ENCODE measurements at places on chromosomes 5 and 9.

GRCh38 chr5:133967124-133967523 is 1.3 kb downstream of the C5orf15 start:
- H3K4me3 ChIP-seq, result peak overlapping the region; percentile 98
- no peak for DNase-seq
- peaks cover 44% of the 10 kb centered on the region for H3K36me3 ChIP-seq
- H3K4me1 ChIP-seq, result peaks cover 65% of the 10 kb centered on the region
- H3K27ac ChIP-seq, result no peak overlapping the region

- H3K27me3 ChIP-seq, result no peaks in the 10 kb centered on the region
- H3K27ac ChIP-seq, result peak overlapping the region; percentile 4
- DNase-seq, result no peak
- no peak overlapping the region for H3K4me3 ChIP-seq
Measured at GRCh38 chr5:176485176-176485575, 37.0 kb downstream of the FAF2 start.

GRCh38 chr5:164934561-164934960 is 1429.1 kb downstream of the MAT2B start:
- H3K27ac ChIP-seq, result no peak overlapping the region
- DNase-seq, result no peak
- H3K4me1 ChIP-seq, result no peaks in the 10 kb centered on the region
- H3K4me3 ChIP-seq, result no peak overlapping the region
- H3K36me3 ChIP-seq, result no peaks in the 10 kb centered on the region
- no peaks in the 10 kb centered on the region for H3K27me3 ChIP-seq

DNA sequence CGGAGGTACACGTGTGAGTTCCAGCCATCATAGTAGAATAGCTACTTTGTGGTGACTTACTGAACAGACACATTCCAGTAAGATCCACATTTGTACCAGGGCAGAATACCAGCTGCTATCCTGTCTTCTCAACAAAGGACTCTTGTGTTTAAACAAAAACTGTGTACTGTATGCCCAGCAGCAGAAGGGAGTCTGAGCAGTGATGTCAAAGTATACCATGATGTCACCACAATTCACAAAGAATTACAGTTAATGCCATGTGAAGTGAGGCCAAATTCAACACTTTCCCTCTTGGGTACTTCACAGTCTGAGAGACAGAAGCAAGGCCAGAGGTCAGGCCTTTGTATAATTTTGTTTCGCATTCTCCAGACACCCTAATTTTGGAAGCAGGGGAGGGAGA is 137.0 kb downstream of the ADAMTSL1 start:
- H3K4me3 ChIP-seq, result no peak overlapping the region
- no peaks in the 10 kb centered on the region for H3K27me3 ChIP-seq
- H3K4me1 ChIP-seq, result no peaks in the 10 kb centered on the region
- no peaks in the 10 kb centered on the region for H3K36me3 ChIP-seq
- no peak overlapping the region for H3K27ac ChIP-seq

DNA sequence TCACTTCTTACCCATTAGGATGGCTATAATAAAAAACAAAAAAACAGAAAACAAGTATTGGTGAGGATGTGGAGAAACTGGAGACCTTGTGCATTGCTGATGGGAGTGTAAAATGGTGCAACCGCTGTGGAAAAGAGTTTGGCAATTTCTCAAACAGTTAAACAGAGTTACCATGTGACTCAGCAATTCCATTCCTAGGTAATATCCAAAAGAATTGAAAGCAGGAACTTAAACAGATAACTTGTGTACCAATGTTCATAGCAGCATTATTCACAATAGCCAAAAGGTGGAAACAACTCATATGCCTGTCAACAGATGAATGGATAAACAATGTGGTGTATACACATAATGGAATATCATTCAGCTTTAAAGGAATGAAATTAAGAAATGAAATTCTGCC is 28.9 kb downstream of the DCP2 start:
- H3K27me3 ChIP-seq, result no peaks in the 10 kb centered on the region
- H3K4me1 ChIP-seq, result no peaks in the 10 kb centered on the region
- H3K4me3 ChIP-seq, result no peak overlapping the region
- no peak for DNase-seq
- no peak overlapping the region for H3K27ac ChIP-seq

DNA sequence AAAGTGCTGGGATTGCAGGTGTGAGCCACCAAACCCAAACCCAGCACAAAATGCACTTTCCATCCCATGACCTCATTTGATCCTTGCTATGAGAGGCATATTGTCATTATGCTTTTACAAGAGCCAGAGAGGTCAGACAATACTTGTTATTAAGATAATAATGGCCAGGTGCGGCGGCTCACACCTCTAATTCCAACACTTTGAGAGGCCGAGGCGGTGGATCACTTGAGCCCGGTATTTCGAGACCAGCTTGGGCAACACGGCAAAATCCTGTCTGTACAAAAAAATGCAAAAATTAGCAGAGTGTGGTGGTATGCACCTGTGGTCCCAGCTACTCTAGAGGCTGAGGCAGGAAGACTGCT is 55.9 kb upstream of the IL17B start:
- no peaks in the 10 kb centered on the region for H3K36me3 ChIP-seq
- peaks cover 30% of the 10 kb centered on the region for H3K27me3 ChIP-seq
- DNase-seq, result no peak
- H3K27ac ChIP-seq, result no peak overlapping the region
- peaks cover 28% of the 10 kb centered on the region for H3K4me1 ChIP-seq
- no peak overlapping the region for H3K4me3 ChIP-seq

- no peaks in the 10 kb centered on the region for H3K27me3 ChIP-seq
- peaks cover 3% of the 10 kb centered on the region for H3K36me3 ChIP-seq
- H3K27ac ChIP-seq, result no peak overlapping the region
- no peak overlapping the region for H3K4me3 ChIP-seq
Measured at GRCh38 chr9:34675048-34675714, 12.7 kb upstream of the CCL27 start.

GRCh38 chr9:86801246-86801645 is 146.1 kb downstream of the GAS1 start:
- peaks cover 5% of the 10 kb centered on the region for H3K27me3 ChIP-seq
- DNase-seq, result no peak

DNA sequence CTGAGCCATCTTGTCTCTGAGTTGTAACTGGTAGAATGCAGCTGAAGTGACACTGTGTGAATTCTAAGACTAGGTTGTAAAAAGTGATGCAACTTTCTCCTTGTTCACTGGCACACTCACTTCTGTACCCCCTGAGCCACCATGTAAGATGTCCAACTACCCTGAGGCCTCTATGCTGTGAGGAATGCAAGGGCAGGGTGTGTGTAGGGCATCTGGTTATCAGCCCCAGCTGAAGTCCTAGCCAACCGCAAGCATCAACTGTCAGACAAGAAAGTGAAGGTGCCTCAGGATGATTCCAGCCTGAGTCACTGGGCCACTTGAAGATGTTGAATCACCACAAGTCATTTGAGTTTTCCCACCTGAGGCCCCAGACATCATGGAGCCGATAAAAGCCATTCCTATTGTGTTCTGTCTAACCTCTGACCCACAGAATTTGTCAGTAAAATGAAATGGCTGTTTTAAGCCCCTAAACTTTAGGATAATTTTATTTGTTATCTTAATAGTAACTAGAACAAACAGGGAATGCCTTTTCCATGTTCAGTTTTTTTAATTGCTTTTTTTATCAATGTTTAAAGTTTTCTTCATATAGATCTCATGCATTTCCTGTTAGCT is 18.7 kb upstream of the RHOBTB3 start:
- peaks cover 25% of the 10 kb centered on the region for H3K27me3 ChIP-seq

- H3K27ac ChIP-seq, result no peak overlapping the region
- H3K4me1 ChIP-seq, result no peaks in the 10 kb centered on the region
- H3K36me3 ChIP-seq, result no peaks in the 10 kb centered on the region
- no peaks in the 10 kb centered on the region for H3K27me3 ChIP-seq
- no peak overlapping the region for H3K4me3 ChIP-seq
Measured at GRCh38 chr9:74293479-74293878, 203.7 kb upstream of the RORB start.

DNA sequence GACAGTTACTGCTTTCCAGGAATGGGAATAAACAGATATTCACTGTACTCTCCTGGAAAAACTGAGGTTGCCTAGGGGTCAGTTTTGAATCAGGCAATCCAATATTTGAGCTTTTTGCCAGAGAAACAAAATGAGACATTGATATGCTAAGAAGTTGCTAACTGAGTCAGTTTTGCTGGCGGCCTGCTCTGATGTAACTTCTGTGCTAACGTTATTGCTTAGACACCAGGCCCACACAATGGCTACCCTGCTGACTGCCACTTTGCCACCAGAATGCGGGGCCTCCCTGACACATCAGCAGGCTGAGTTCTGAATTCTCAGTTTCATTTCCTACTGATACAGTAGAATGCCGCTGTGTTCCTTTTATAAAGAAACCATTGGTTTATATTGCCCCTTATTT is 18.2 kb upstream of the ZNF618 start:
- peaks cover 20% of the 10 kb centered on the region for H3K27me3 ChIP-seq
- no peak for DNase-seq
- no peak overlapping the region for H3K4me3 ChIP-seq

DNA sequence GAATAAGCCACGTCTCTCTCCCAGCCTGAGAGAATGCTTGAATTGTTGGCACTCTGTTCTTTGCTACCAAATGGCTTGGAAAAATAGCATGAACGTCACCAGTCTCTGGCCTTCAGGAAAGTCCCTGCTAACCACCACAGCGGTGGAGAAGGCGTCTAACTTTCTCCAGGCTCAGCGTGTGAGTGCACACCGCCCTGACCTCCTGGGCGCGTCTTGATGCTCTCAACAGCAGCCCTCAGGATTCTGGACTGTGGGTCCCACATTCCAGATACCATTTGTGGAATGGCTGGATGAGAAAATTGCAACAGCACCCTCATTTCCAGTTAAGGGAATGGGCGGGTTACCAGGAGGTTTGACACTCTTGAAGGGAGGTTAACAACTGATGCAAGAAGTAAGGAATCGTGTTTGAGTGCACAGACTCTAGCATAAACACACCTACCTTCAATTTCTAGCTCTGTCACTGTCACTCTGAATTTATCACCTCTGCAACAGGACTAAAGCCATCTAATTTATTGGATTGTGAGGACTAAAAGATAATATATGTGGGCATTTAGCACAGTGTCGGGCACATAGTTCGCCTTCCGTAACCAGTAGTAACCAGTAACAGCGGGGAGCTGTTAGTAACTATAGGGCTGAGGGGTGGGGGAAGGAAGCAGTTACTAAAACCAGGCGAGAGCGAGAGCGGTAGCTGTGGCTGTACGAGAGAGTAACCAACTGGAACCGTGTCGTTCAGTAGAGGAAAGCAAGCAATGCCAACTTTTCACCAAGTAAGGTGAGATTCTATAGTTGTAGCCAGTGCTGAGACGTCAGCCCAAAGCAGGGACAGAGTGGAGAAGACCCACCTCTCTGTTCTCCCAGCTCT is 807 bp upstream of the PLGRKT start:
- peak overlapping the region; percentile 94 for H3K4me3 ChIP-seq
- H3K27ac ChIP-seq, result peak overlapping the region; percentile 97
- H3K36me3 ChIP-seq, result peaks cover 25% of the 10 kb centered on the region
- peaks cover 38% of the 10 kb centered on the region for H3K4me1 ChIP-seq

- H3K36me3 ChIP-seq, result no peaks in the 10 kb centered on the region
- no peak overlapping the region for H3K27ac ChIP-seq
- no peaks in the 10 kb centered on the region for H3K4me1 ChIP-seq
- DNase-seq, result no peak
- no peaks in the 10 kb centered on the region for H3K27me3 ChIP-seq
Measured at GRCh38 chr9:12974671-12975070, 199.9 kb downstream of the LURAP1L start.

- no peaks in the 10 kb centered on the region for H3K36me3 ChIP-seq
- H3K27me3 ChIP-seq, result peaks cover 6% of the 10 kb centered on the region
- no peak for DNase-seq
- no peak overlapping the region for H3K27ac ChIP-seq
- H3K4me1 ChIP-seq, result no peaks in the 10 kb centered on the region
- H3K4me3 ChIP-seq, result no peak overlapping the region
Measured at GRCh38 chr5:112614285-112614684, 123.4 kb upstream of the APC start.

- H3K36me3 ChIP-seq, result peaks cover 4% of the 10 kb centered on the region
- peaks cover 7% of the 10 kb centered on the region for H3K27me3 ChIP-seq
- no peak overlapping the region for H3K27ac ChIP-seq
- peak; percentile 41 for DNase-seq
Measured at GRCh38 chr5:59173578-59173977, 590.7 kb downstream of the RAB3C start.

- no peak for DNase-seq
- peaks cover 31% of the 10 kb centered on the region for H3K4me1 ChIP-seq
- no peaks in the 10 kb centered on the region for H3K27me3 ChIP-seq
- peaks cover 18% of the 10 kb centered on the region for H3K36me3 ChIP-seq
- H3K27ac ChIP-seq, result peak overlapping the region; percentile 88
- no peak overlapping the region for H3K4me3 ChIP-seq
Measured at GRCh38 chr9:125529589-125530515, 177.2 kb downstream of the MAPKAP1 start.
